ENCODE measurements at places on chromosomes 3 and 15.

DNA sequence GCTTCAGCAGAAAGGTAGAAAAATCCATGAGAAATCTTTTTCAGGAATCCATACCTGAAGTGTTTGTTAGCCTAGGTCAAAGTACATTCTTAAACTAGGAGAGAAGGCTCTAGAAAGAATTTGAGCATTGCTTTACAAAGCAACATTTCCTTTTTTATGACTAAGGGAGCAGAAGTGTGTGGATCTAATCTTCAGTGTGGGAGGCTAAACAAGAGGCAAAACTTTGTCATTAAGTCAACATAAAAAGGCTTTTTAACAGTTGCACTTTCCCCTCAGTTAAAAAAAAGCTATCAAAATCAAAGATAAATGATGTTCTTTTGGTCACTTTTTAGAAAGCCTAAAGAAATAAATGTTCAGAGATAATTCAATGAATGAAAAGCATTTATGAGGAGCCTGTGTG, 154.8 kb downstream of the TMEM108 start:
- DNase-seq: no peak

DNA sequence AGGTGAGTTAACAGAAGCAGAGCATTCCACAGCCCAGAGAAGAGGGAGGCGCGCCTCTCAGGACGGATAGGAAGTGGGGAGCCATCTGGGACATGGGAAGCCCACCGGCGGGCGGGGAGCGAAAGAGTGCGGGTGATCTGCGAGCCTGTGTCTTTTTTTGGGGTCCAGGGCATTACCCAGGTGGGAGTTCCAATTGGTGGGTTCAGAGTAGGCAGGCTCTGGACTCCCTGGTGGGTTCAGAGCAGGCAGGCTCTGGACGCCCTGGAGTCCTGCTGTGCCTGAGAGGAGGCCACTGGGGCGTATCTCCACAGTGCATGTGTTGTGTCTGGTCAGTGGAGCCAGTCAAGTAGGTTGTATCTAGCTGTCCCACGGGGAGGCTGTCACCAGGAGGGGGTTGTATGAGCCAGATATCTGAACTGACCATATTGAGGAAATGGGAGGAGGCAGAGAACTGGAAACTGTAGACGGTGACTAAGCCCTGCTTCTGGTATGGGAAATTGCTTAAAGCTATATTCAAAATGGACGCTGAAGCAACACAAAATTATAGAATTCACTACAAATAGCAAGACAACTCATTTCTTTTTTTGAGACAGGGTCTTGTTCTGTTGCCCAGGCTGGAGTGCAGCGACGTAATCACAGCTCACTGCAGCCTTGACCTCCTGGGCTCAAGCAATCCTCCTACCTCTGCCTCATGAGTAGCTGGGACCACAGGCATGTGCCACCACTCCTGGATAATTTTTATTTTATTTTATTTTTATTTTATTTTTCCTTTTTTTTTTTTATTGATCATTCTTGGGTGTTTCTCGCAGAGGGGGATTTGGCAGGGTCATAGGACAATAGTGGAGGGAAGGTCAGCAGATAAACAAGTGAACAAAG, 34.5 kb upstream of the CHST2 start:
- no peak for DNase-seq

DNA sequence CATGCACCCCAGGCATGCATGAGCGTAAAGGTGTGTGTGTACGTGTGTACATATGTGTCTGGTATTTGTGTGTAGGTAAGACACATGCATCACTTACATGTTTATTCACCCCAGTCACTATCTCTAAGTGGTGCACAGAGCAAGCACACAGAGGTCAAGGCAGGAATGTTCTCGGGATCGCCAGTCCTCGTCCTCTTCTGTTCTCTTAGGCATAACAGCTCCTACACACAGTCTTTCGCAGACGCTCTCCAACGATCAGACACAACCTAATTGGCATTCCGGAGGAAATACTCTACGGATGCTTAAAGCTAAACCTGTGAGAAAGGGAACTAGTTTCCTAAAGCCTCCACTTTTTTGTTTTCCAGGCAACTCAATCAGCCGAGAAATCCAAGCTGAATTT, 95.9 kb downstream of the ADAMTS17 start:
- no peak for DNase-seq

DNA sequence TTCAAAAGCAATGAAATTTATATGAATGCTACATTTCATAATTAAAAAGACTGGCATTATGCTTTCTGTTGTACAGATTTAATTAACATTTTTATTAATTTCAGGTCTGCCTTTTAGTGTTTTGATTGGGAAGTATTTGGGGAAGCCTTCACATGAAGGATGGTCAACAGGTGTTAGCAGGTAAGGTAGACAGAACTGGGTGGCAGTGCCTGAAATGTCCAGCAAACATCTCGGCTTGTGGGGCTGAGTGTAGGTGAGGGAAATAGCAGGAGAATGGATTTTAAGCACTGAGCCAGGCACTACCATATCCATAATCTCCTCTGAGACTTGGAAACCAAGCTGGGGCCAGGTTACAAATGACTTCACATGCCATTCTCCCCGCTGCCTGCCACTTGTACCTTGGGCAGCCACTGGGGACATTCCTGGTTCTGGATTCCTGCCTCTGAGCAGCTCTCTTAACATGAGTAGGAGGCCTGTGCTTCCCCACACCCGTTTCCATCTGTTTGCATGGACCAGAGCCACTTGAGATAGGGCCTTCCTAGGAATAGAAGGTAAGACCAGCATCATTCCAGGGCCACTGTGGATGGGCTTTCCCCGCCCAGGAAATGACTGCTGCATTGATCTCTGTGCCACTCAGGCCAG, 125.9 kb upstream of the HES1 start:
- no peak for DNase-seq

GRCh38 chr3:136946978-136947377, 10.8 kb upstream of the IL20RB start:
- no peak for DNase-seq
